Stomach (tissue), 19 donors: ENCODE measurements at places on chromosomes 16 and 17.
A peak's percentile ranks its signal among the peaks of the same experiment; 100 is the strongest.

- no peak overlapping the region for H3K27ac ChIP-seq
- DNase-seq: no peak
- H3K4me3 ChIP-seq: no peak overlapping the region
Observed at GRCh38 chr16:66044089-66044488, 322.4 kb upstream of the CDH5 start.

- H3K4me3 ChIP-seq: no peak overlapping the region
- peaks cover 42% of the 10 kb centered on the region for H3K4me1 ChIP-seq
- peak overlapping the region; percentile 41 for H3K27ac ChIP-seq
- H3K36me3 ChIP-seq: no peaks in the 10 kb centered on the region
- peak; percentile 89 for DNase-seq
Observed at GRCh38 chr17:64707050-64707591, 45.0 kb upstream of the SMURF2 start.

- H3K27me3 ChIP-seq: peaks cover 100% of the 10 kb centered on the region
- H3K36me3 ChIP-seq: no peaks in the 10 kb centered on the region
- peak overlapping the region; percentile 54 for H3K4me3 ChIP-seq
- peak overlapping the region; percentile 88 for H3K27ac ChIP-seq
- no peak for DNase-seq
- H3K4me1 ChIP-seq: peaks cover 67% of the 10 kb centered on the region
Observed at GRCh38 chr17:48612854-48613691, 2.0 kb downstream of the HOXB8 start.

DNA sequence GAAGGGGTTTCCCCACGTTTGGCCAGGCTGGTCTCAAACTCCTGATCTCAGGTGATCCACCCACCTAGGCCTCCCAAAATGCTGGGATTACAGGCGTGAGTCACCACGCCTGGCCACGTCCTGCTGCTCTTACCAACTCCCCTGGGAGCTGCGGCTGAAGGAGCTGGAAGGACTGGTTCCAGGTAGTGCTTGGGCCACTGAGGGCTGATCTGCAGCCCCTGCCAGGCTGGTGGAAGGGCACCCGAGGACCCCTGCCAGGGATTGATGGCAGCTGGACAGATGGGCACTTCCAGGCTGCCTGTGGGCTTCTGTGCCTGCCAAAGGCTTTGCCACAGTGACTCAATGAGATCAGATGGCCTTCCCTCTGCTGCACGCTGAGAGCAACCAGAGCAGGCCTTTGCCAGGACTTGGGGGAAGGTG is 2.3 kb downstream of the OXLD1 start:
- peaks cover 45% of the 10 kb centered on the region for H3K4me1 ChIP-seq
- H3K36me3 ChIP-seq: peaks cover 18% of the 10 kb centered on the region
- H3K27me3 ChIP-seq: no peaks in the 10 kb centered on the region
- no peak overlapping the region for H3K27ac ChIP-seq
- H3K4me3 ChIP-seq: no peak overlapping the region
- DNase-seq: no peak
